GM03348 (cell line): ENCODE measurements at places on chromosomes 2 and 18.

GRCh38 chr2:126449677-126450076 lies 206.3 kb upstream of the GYPC start:
- no peak for DNase-seq

DNA sequence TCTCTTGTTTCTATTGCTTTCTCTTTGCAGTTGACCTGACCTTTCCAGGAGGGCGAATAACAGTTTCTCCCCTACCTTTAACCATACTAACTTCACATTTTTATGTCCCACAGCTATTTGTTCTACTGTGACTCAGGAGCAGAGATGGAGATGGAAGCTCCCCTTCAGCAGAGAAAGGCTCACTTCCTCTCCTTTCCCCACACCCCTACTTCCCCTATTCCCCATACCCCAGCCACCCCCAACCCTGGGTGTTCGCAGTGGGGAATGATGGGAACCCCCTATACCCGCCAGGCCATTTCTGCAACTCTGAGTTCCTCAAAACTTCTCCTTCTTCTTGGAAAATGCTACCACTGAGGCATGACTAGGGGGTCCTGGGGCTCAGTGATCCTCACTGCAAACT lies 285.4 kb upstream of the MGAT5 start:
- no peak for DNase-seq

- no peak for DNase-seq
Measured at GRCh38 chr18:52090005-52090404, 250.0 kb upstream of the DCC start.

- DNase-seq, result peak; percentile 46
Measured at GRCh38 chr2:70089220-70089982, 2.1 kb downstream of the PCBP1 start.

GRCh38 chr2:203909974-203910373 lies 26.6 kb upstream of the ICOS start:
- DNase-seq, result peak; percentile 40

GRCh38 chr18:52605345-52605744 lies 265.3 kb downstream of the DCC start:
- DNase-seq, result no peak

- DNase-seq, result no peak
Measured at GRCh38 chr2:149627111-149627801, 39.7 kb upstream of the MMADHC start.

DNA sequence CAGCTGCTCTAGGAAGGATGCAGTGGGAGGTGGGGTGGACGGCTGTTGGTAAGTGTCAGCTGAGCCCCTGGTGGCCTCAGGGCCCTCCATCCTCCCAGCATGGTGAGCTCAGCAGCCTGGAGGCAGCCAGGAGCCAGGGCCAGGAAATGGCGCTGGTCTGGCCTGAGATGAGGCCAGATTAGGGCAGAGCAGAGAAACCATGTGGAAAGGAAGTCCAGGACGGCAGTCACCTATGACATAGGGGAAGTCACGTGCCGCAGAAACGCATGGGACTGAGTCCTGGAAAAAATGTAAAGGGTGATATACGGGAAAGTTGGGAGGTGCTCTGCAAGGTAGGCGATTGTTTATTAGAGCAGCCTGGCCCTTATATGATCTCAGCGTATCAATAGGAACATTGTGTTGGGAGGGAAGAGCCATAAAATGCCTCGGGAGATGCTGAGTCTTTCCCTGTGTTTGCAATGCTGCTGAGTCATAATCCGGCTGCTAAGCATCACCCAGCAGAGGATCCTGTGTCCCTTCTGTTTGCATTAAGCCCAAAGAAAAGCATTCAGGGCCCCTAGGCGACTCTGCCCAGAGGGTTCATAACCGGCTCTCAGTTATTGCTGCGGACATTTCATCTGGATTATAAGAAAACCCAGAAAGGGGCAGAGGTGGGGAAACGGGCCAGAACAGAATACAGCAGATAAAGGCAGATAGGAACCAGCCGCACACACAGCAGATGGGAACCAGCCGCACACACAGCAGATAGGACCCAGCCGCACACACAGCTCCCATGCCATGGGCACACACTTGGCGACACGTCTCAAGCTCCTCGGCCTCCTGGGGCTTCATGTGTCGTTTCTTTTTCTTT lies 30.3 kb upstream of the B3GNT7 start:
- peak; percentile 78 for DNase-seq

- no peak for DNase-seq
Measured at GRCh38 chr2:13474538-13474937, 757.8 kb downstream of the TRIB2 start.

GRCh38 chr2:29323961-29324360 lies 208.7 kb downstream of the CLIP4 start:
- DNase-seq, result peak; percentile 20

- DNase-seq, result no peak
Measured at GRCh38 chr2:106825161-106825560, 60.8 kb downstream of the ST6GAL2 start.

DNA sequence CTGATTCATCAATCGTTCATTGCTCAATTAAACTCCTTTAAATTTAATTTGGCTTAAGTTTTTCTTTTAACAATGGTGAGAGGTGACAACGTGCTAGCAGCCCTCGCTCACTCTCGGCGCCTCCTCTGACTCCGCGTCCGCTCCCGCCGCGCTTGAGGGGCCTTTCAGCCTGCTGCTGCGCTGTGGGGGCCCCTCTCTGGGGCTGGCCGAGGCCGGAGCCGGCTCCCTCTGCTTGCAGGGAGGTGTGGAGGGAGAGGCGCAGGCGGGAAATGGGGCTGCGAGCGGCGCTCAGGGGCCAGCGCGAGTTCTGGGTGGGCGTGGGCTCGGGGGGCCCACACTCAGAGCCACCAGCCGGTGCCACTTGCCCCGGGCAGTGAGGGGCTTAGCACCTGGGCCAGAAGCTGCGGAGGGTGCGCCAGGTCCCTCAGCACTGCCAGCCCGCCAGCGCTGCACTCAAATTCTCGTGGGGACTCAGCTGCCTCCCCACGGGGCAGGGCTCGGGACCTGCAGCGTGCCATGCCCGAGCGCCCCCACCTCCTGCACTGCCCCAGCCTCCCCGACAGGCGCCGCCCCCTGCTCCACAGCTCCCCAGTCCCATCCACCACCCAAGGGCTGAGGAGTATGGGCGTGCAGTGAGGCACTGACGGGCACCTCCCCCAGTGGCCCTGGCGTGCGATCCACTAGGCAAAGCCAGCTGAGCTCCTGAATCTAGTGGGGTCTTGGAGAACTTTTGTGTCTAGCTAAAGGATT lies 19.6 kb downstream of the ANKMY1 start:
- no peak for DNase-seq

- peak; percentile 81 for DNase-seq
Measured at GRCh38 chr2:173652767-173653431, 298.2 kb downstream of the CDCA7 start.

DNA sequence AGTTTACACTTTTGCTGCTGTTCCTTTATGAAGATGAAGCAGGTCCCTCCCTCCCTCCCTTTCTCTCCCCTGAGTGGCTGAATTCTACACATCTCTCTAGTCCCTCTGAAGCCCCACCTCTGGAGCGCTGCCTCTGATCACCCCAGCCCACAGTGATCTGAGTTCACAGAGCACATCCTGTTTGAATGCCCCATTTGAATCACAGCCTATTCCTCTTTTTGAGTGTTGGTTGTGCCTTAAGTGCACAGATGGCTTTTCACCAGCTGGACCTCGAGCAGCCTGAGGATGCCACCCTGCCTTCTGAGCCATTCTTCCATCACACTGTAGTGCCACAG lies 87.1 kb downstream of the ITGB1BP1 start:
- no peak for DNase-seq

DNA sequence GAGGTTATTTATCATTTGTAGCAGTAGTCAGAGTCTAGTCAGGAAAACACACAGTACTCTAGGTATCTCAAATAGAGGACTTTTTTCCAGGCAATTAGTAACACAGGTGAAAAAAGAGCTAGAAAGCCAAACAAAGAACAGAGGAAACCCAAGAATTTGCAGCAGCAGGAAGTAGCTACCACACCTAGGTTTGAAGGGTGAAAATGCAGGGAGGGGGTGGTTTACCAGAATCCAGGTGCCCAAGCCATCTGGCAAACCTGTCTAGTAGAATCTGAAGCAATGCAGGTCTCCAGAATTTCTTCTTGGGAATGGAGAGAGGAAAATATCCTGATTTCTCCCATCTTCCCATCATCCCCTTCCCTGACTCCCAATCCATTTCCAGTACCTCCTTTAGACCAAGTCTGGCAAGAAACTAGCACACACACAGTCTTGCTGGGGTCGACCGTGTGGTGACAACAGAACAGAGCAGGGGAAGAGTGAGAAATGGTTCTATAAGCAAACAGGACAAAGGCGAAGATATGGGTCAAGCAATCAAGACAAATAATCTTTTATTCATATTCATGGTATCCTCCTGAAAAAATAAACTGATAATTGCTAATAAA lies 231.9 kb upstream of the MMADHC start:
- DNase-seq, result no peak

DNA sequence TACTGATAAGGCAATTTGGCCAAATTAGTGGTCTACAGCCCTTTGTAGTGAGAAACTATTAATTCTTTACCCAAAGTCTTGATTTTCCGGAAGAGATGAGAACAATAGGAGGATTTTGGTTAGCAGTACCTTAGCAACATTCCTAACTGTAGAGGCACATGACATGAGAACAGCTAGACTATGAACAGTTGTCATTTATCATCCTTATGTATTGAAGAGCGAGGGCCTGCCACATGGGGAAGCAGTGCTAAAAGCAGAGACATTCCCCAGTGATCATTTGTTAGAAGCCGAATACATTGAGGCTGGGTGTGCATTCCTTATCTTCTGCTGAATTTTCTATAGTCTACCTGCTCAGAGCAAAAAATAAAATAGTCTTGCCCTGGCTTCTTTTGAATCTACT lies 65.2 kb downstream of the RBBP8 start:
- DNase-seq, result no peak

GRCh38 chr2:232315049-232315922 lies 63.3 kb upstream of the ALPP start:
- peak; percentile 90 for DNase-seq

GRCh38 chr2:23590241-23590869 lies 205.4 kb downstream of the KLHL29 start:
- no peak for DNase-seq

DNA sequence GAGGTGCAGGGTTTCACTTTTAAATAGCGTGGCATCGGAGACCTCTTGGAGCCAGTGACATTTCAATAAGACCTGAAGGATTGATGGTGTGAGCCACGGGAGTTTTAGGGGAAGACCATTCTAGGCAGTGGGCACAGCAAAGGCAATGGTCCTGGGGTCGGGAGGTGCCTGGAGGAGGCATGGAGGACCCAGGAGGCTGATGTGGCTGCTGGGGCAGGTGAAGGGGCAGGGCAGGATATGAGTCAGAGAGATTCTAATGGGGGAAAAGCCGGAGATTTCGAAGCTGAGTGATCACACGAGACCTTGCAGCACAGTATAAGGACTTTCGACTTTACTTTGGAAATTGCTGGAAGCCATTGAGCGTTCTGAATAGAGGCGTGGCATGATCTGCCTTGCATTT lies 79.6 kb upstream of the KCNE4 start:
- DNase-seq, result no peak

GRCh38 chr2:86598966-86599365 lies 24.7 kb downstream of the RNF103 start:
- no peak for DNase-seq
